ENCODE measurements at places on chromosomes 6 and 20.
A peak's percentile ranks its signal among the peaks of the same experiment; 100 is the strongest.

DNA sequence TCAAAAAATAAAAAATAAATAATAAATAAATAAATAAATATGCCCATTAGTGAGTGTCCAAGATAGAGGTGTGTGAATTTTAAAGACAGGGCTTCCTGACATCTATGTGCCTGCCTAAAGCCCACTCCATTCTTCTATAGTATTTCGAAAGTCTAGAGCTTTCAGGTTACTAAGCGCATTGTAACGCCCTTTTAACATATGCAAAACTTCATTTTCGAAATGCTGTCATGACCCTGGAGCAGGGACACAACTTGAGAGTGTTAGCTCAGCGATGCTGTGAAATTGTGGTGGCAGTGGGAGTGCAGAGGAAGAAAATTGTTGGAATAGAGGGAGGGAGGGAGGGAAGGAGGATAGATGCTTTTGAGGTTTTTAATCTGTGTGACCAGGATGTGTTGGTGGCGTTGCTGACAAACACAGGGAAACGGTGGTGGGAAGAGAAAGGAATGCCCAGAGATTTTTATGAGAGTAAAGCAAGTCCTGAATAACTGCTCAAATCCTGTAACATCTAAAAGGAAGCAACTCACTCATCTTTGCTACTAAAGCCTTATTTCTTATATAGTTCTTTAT, 169.3 kb downstream of the ARID1B start:
- no peak for DNase-seq

DNA sequence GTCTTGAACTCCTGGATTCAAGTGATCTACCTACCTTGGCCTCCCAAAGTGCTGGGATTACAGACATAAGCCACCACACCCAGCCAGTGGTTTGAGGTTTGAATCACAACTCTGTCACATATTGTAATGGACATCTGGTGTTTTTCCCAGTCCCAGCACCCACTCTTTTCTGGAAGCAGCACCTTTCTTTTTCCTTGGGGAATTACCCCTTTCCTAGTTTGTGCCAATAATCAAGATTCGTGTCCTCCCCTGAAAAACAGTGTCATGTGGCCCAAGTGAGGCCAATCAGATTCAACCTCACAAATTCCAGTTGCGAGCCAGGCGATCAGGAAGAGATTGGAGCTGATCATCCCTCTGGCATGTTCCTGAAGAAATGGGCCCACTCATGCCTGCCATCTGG, 71.7 kb upstream of the SGK1 start:
- no peak for DNase-seq

DNA sequence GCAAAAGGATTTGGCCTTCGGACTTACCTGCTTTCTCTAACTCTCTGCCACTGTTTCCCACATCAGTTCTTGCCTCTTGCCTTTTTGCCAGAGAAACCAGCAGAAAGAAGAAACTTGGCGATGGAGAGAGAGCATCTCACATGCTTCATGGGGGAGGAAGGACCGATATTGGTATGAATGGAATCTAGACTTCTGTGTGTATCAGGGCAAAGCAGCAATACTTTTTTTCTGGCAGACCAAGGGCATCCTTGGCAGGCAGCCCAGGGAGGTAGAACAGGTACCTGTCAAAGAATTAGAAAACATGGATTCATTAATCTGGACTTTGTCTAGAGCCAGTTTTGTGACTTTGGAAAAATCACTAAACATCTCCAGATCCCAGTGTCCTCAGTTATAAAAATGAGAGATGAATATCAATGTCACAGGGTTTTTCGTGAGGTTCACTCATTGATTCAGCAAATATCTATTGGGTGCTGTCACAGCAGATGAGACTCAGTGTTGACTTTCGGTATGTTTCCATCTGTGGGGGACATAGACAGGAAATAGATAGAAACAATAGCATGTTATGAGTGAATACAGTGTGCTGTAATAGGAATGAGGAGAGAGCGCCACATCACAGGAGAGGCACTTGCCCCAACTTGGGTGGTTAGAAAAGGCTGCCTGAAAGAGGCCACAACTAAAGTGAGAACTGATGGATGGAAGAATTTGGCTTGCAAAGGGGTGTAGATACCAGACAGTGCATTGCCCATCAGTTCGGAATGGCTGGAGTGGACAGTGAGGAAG, 114.1 kb downstream of the CD83 start:
- DNase-seq, result no peak

- no peak for DNase-seq
Observed at GRCh38 chr6:42079941-42080464, 29.7 kb downstream of the TAF8 start.

GRCh38 chr6:169324656-169325459, 71.2 kb upstream of the THBS2 start:
- peak; percentile 50 for DNase-seq

DNA sequence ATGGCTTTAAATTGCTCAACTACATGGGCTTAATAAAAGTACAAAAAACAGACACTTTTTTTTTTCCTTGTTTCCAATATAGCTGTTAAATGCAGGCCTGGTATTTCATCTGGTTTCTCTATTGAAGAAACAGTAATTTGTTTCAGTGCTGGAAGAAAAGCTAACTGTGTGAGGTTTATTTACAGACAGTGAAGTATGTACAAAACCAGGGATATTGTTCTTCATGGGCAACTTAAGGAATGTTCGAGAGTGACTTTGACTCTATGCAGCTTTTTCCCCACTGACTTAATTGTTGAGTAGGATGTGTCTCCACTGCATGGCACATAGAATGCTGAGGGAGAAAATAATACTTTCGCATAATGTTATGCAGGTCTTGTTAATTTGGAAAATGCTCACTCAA, 31.0 kb upstream of the PRL start:
- no peak for DNase-seq

DNA sequence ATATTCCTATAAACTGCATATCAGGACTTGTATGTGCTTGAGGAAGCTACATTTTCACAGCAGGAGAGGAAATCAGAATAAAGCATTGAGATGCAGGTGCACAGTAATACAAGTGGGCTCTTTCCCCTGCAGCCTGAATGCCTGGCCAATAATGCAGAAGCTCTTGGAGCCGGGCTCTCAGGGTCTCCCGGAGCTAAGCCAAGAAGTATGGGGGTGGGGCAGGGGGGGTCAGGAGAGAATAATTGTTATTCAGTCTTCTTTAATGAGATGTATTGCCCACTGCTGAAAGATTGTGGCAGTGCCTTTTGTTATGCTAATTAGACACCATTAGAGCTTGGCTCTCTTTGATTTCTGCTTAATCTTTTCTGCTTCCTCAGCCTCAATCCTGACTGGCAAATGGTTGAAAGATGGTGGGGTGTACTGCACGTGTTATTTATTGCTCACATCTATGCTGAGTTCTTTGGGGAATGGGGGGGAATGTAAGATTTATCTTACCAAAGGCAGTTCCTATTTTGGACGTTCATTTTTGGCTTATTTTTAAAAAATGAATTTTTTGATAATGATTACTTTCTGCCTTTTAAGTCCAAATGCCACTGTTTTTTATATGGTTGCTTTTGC, 407.6 kb upstream of the SOX4 start:
- no peak for DNase-seq

DNA sequence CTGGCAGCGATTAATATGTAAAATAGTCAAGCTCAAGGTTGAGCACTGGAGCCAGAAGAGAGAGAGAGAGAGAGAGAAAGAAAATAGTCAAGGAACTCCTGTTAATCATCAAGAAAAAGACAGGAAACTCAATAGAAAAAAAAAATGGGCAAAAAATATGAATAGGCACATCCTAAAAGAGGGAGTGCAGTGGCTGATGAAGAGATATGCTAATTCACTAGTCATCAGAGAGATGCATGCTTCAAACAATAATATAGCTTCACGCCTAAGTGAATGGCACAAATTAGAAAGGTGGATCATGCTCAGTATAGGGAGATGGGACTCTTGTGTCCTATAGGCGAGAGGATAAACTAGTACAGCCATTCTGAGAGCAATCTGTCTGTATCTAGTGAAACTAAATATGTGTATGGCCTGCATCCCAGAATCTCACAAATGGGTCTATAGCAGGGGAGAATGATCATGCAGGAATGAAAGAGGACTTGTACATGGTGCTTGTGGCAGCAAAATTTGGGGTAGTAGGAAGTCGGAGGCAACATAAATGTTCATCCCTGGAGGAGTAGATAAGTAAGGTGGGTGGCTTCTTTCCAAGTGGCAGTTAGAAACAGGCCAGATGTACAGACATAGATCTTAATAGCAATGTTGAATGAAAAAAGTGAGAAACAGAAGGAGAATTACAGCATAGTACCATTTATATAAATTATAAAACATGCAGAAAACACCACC, 176.8 kb downstream of the VEGFA start:
- DNase-seq, result no peak

- peak; percentile 42 for DNase-seq
Observed at GRCh38 chr6:36897609-36898008, 11.9 kb downstream of the C6orf89 start.

DNA sequence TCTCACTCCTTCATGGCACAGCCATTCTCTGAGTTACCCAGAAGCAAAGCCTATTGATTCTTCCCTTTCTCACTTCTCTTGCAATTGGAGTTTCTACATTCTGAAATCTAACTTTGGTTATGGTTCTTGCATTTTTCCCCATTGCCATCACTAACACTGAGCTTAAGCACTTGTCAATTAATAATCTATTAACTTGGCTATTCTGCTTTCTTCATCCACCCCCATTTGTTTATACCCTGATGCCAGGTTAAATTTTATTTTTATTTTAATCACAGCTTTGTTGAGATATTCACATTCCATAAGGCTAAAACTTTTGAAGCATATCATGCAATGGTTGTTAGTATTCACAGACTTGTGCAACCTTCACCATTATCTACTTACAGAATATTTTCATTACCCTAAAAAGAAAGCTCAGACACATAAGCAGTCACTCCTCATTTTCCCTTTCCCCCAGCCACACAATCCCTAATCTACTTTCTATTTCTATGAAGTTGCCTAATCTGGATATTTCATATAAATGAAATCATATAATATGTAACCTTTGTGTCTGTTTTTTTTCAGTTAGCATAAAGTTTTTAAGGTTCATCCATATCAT, 222.3 kb downstream of the UBE3D start:
- no peak for DNase-seq

GRCh38 chr6:38632490-38632889, 7.2 kb downstream of the BTBD9 start:
- DNase-seq, result no peak

DNA sequence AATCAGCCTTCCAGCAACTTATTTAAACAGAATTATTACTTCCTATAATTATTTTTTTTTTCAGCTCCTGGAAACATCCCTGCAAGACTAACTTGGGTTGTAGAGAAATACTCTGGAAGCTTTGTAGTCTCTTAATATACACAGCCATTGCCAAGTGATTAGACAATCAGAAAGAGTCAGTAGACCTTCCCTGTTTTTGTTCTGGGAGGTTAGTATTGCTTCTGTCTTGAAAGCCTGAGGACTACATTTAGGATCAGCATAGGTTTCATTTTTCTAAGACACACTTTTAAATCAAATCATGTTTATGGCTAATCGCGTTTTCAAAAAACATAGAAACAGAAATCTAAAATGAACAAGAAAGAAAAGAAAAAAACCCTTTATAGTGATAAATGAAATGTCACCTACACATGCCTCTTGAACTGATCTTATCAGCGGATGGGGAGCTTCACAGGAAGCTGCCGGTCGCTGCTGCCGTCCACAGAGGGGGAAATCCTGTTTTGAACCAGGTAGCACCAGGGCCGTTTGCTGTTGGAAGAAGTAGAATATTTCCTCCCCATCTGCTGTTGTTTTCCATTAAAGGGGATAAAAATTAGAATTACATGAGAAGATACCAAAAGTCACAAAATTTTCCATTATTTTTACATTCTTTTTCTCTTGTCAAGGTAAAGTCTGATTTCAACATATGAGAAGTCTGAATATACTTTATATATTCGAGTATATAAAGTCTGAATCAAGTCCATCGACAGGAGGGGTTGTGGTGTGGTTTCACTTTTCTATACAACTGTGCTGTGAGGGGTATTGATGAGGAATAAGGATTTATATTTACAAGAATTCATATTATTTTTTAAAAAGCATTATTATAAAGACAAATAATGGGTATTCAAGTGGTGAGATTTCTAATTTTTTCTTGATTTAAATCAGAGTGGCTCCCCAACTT, 94.6 kb downstream of the ARMC2 start:
- no peak for DNase-seq

GRCh38 chr6:81655696-81656095, 96.8 kb downstream of the TENT5A start:
- no peak for DNase-seq

All from foreskin fibroblast (primary cell).